Natural killer cell (primary cell): ENCODE measurements at places on chromosomes 4 and X. TPM values are rescaled to one million over a fixed set of nuclear protein-coding genes. Genes with fewer than 3 reads are reported as not detected.

HERC3 gene
- total RNA-seq, result 61.9 TPM

TLL1 gene
- not detected for total RNA-seq

AFF2 gene
- total RNA-seq, result 4.8 TPM

HEPH gene
- not detected for total RNA-seq

MAGEA2 gene
- not detected for total RNA-seq

GLOD5 gene
- total RNA-seq, result not detected

SYNPO2 gene
- total RNA-seq, result 0.56 TPM

HSFX3 gene
- not detected for total RNA-seq

ATP1B4 gene
- total RNA-seq, result not detected

OFD1 gene
- total RNA-seq, result 74.9 TPM

MAB21L2 gene
- total RNA-seq, result not detected

ARMCX4 gene
- total RNA-seq, result 8.5 TPM

CASP3 gene
- 20.9 TPM for total RNA-seq

MEPE gene
- total RNA-seq, result not detected

SSX4 gene
- not detected for total RNA-seq

NXF3 gene
- total RNA-seq, result not detected

EDA2R gene
- total RNA-seq, result 0.07 TPM

SLIT2 gene
- not detected for total RNA-seq

SLC49A3 gene
- total RNA-seq, result 10.0 TPM

VSIG4 gene
- 1.3 TPM for total RNA-seq

LIMCH1 gene
- not detected for total RNA-seq

GABRG1 gene
- not detected for total RNA-seq

NPNT gene
- not detected for total RNA-seq

GPR50 gene
- not detected for total RNA-seq

EREG gene
- 6.4 TPM for total RNA-seq

TMEM47 gene
- not detected for total RNA-seq

MOSPD2 gene
- 11.2 TPM for total RNA-seq
